ENCODE measurements at places on chromosomes 5 and 9.

DNA sequence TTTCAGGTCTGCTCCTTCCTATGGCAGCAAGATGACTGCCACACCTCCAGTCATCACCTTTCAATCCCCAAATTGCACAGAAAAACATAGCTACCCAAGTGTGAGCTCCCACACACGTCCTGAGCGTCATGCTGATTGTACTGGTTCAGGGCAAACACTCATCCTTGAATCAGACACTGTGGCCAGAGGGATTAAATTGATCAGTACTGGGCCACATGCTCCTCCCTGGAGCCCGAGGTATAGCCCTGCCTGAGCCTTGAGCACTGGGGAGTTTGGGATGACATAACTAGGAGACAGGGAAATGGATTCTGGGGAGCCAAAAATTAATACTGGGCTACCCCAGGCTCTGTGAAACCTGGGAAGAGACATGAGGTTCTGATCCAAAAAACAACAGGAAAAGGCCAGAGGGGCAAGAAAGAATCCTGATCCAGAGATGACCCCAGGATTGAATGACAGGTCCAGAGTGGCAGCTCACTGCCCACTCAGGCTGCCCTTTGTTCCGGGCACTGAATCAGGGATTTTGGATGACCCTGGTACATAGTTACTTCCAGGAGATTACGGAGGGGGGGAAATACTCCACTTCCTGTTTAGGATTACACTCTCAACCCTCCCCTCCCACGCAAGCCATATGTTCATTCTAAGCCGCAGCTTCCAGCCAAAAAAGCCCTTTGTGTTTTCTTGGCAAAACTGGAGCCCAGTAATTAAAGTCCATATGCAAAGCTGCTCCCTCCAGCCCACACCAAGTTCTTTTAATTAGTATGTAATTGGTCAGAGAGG, 141.6 kb upstream of the SPRY4 start:
- DNase-seq: no peak

- no peak for DNase-seq
Measured at GRCh38 chr9:79617395-79617794, 45.6 kb downstream of the TLE4 start.

DNA sequence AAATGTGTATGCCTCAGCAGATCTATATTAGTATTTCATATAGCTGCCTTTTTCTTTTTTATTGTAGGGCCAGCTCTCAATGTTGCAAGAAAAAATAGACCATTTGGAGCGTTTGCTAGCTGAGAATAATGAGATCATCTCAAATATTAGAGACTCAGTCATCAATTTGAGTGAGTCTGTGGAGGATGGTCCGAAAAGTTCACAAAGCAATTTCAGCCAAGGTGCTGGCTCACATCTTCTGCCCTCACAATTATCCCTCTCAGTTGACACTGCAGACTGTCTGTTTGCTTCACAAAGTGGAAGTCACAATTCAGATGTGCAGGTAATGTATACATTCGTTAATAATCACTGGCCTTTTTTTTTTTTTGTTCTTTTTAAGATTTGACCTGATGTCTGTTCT, 23.7 kb downstream of the MAN2A1 start:
- no peak for DNase-seq

DNA sequence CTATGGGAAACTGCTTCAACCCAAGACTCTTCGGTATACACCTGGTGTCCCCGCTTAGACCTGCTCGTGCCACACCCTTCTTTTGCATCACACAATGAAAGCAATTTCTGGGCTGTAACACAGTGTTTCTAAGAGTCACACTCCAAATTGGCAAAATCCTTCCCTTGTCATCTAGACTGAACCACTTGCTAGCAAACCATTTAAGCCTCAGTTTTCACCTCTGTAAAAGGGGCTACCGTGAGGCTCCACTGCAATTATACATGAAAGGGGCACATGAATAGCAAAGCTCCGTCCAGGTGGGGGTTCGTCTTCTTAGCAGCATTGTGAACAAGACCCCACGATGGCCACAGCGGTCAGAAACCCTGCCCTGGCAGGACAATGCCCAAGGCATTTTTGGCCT, 166.8 kb downstream of the PAX5 start:
- no peak for DNase-seq

GRCh38 chr9:4549751-4550295, 59.6 kb downstream of the SLC1A1 start:
- DNase-seq: no peak

DNA sequence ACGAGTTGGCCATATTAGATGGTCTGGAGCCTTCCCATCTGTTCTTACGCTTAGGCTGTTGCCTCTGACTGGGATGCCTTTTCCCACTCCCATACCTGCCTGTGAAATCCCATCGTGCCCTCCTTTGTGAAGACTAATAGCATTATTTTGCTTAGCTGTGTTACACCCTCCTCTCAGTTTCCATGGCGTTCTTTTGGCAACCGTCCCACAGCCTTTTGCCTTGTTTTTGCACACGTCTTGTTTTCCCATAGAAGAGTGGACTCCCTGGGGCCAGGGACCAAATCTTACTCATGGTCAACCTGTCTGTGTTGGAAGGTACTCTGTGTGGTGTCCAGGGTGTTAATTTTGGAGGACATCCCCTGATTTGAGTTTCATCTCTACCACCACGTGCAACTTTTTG, 242.1 kb downstream of the HSPA4 start:
- no peak for DNase-seq

Data from stimulated activated CD8-positive, alpha-beta memory T cell treated with anti-CD3 and anti-CD28 coated beads, Interleukin-15, amount 100 ng/mL, for 48 hours (primary cell).